ENCODE measurements at places on chromosomes 6 and 20.

- no peak for DNase-seq
These were observed 46.4 kb upstream of the DDR1 start for GRCh38 chr6:30837870-30838269.

DNA sequence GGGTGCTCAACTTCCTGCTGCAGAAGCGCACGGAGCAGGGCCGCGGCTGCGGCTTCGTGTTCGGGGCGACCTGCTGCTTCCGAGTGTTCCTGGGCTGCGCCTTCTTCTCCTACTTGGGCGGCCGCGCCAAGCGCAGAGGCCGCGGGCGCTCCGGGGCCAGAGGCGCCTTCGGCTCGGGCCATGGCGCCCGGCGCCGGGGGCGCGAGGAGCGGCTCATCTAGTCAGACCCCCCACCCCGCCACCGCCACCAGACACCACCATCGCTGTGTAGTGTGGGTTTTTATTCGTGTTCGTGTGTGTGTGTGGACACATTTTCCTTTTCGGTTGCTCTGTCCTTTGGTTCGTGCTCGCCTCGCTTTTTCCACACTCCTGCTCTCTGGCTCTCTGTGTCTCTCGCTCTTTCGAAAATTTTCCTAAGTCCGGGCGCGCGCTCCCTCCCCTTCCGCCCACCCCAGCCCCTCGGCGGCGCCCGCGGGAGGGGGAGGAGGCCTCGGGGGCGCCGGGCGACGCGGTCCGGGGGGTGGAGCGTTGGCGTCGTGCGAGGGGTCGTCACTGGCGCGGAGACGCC lies 38.1 kb downstream of the GNAS start:
- peak; percentile 22 for DNase-seq

DNA sequence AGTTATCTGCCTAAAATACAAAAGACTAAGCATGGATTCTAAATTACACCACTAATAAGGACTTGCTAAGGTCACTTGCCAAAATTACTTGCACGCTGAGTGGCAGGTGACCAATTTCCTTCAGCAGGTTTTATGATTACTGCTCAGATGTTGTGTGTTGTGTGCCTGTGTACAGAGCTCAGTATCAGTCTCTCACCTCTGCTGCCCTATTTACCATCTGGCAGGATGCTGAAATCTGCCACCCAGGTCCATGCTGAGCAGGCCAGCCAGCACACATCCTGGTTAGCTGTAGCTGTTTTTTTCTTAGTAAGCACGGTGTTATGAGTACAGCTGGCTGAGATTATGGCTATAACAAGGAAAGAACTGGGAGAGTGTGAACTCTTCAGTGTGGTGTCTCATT lies 34.0 kb downstream of the ELOVL4 start:
- no peak for DNase-seq

GRCh38 chr6:122154912-122155575 lies 244.4 kb upstream of the HSF2 start:
- no peak for DNase-seq

GRCh38 chr6:114735025-114735735 lies 392.4 kb upstream of the HS3ST5 start:
- no peak for DNase-seq

DNA sequence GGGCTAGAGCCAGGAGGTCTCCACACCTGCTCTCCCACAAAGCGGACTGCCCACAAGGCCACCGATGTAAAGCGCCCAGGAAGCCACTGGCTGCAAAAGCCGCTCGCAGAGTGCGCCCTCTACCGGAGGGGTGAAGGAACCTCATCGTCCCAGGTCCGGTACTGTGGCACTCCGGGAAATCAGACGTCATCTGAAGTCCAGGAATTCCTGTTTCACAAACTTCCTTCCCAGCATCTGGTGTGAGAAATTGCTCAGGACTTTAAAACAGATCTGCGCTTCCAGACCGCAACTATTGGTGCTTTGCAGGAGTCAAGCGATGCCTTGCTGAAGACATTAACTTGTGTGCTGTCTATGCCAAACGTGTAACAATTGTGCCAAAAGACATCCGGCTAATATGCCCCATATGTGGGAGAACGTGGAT lies 115.1 kb upstream of the ARID1B start:
- peak; percentile 7 for DNase-seq

GRCh38 chr6:107554326-107554725 lies 64.4 kb downstream of the SOBP start:
- no peak for DNase-seq

DNA sequence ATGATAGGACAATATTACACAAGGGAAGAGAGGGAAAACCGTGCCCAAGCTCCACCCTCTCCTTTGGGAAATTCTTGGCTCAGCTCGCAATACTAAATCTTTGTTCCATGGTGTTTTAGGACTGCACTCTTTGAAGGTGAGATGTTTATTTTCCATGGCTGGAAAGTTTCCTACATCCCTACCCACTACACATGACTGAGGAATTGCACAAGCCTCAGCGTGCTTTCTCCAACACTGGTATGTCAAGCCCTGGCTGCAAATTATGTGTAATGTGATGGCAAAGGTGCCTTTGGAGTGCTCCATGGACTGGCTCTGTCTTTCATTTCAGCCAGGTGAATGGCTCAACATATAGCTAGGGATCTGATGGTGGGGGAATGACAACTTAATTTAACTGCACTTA lies 134.3 kb downstream of the ISM1 start:
- no peak for DNase-seq

DNA sequence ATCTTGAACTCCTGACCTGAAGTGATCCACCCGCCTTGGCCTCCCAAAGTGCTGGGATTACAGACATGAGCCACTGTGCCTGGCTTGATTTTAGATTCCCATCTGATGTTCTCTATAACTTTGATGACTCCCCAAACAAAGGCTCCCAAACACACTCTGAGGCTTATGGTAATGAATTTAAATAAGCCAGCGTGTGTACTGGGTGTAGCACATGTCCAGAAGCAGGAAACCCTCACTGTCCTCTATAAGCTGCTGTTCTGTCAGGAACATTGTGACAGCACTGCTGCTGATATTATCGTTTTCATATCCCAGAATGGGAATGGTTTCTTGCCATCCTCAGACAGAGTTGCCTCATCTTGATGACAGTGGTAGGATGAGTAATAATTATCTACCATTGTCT lies 54.1 kb upstream of the SALL4 start:
- DNase-seq: no peak

DNA sequence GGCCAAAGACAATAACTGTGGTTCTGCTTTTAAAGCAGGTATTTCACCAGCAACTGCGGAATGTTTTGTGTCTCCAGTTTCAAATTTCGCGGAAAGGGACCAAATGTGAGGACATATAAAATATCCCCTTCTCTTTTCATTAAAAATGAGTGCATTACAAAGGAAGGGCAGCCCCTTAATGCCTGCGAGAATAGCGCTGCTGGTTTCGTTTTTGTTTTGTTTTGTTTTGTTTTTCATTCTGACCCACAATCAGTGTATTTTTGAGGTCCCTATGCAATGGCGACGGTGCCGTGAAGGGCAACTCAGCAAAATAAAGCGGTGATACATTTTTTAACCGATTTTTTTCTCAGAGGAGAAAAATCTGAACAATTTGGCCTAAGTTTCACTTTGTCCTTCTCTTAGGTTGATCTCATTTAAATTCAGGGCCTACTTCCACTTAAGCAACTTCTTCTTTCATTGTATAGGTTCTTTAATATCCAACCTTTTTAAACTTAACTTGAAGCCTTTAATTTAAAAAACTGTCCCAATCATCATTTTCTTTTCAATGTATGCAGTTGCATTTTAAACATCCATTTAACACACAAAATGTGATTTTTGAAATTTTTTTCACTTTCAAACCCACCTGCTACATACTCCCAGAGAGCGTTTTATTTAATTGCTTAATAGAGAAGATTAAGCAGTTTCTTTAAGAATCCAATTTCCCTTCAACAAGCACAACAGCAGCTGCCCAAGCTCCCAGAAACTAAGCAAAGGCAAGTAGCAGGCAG lies 2.9 kb upstream of the HIVEP2 start:
- peak; percentile 84 for DNase-seq

- no peak for DNase-seq
These were observed 3.0 kb upstream of the CCR6 start for GRCh38 chr6:167119670-167120582.

DNA sequence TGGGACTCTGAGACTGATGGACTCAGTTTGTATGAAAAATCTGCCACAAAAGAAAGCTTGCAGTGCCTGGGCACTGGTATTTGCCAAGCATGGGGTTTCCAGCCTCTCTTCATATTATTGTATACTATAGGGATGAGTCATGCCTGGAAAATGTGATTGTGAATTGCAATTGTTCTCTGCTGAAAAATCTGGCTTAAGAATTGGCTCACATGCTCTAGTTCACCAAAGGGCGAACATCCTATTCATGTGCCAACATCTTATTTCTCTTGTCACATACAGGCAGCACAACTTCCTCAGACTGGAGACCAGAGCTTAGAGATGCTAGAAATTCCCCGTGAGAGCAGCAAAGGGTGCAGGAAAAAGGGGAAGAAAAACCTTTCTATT lies 103.6 kb upstream of the KCNK16 start:
- peak; percentile 70 for DNase-seq

GRCh38 chr6:145964948-145965366 lies 799 bp upstream of the SHPRH start:
- no peak for DNase-seq

GRCh38 chr20:5482791-5483190 lies 166.0 kb upstream of the PROKR2 start:
- DNase-seq: no peak

DNA sequence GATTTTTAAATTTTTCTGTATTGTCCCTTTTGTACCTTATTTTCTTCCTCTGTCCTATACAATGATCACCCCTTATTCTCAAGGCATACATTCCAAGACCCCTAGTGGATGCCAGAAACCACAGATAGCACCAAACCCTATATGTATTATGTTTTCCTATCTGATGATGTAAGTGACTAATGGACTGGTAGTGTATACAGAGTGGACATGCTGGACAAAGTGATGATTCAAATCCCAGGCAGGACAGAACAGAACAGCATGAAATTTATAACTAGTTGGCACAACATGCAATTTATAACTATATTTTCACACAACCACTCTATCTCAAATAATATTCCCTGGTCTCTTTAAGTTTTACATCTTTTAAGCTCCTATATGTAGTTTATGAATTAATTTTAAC lies 205.6 kb upstream of the FLRT3 start:
- DNase-seq: no peak

- no peak for DNase-seq
These were observed at the start of gene LAMA2 for GRCh38 chr6:128882991-128883611. LAMA2 (plus strand) TSS chr6:128883138; CDS start chr6:128883246, 108 bp downstream.

- peak; percentile 98 for DNase-seq
These were observed 323.1 kb downstream of the HDGFL1 start for GRCh38 chr6:22892452-22892851.

DNA sequence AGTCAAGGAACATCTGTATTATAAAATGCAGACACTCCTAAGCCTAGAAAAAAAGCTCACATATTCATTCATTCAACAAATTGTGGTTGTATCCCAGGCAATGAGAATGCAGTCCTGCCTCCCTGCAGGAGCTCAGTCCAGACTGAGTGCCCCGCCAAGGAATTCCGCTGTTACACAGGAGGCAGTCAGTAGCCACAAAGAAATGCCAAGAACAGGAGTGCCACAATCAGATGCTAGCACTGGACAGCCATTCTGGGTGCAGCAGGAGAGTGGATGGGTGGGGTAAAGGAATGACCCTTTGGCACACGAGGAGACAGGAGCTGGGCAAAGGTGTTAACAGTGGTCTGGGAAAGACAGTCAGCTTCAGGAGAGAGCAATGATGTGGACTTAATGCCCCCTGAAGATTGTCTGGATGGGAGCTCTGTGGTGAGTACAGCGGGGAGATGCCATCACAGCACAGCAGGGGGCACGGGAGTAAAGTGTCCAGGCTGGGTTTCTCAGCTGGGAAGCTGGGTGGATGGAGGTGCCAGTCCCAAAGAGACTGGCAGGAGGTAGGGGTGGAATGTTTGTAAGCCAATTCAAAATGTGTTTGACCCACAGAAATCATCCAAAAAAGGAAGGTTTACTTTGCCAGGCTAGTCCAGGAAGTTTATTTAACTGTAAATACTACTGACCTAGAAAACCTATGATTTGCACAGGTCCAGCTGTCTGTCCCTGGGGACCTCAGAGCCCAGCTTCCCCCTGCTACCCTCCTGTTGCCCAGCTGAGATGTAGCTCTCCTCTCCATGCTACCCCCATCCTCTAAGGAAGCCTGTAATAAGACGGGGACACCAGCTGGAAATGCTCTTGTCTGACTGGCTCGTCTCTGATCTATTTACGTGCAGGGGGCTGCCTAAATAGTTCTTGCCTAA lies 84.1 kb downstream of the SLC23A2 start:
- no peak for DNase-seq

DNA sequence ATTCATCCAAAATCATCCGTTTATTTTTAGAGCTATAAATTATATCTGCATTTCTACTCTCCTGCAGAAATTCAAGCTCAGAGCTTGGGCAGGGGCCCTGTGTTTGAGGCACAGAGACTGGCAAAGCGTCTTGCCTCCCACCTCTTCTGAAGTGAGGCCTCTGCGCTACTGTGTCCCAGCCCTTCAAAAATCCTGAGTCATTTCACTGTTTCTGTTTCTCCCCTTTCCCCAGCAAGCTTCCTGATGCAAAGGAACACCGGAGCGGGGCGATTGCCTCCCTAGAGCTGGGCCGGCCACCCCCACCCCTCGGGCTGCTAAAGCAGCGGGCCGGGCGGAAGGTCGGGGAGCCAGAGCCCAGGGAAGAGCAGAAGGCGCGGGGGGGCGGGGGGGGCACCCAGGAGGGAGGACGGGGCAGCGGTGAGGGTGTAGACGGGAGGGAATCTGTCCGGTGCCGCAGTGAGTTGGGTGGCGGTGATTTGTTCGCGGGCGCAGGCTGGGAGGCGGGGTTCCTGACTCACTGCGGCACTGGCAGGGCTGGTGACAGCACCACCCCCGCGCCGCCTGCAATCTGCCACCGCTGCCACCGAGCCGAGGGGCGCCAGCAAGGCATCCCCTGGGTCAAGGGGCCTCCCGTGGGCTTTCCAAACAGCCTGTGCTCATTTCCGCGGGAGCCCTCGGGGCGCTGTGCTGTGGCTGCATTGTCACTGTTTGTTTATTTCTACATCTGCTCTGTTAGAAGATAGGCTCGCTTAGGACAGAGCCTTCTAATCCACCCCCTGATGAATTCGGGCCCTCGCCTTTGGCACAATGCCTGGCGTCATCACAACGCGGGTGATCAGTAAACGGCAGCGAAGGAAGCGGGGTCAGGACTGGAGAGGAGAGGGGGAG lies 46.5 kb upstream of the SNAP25 start:
- DNase-seq: no peak

DNA sequence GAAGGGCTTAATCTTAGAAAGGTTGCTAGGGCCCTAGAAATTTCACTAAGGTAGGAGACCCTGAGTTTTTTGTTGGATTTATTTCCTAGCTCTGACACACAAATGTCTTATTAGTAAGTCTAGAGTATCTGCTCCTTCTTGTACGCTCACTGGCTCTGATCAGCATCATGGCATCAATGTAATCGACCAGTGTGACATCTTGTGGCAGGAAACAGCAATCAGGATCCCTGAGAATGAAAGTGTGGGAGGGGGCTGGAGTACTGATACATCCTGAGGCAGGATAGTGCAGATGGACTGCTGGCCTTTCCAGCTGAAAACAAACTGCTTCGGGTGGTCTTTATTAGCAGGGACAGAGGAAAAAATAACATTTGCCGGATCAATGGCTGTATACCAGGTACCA lies 10.0 kb upstream of the CST7 start:
- DNase-seq: no peak
